ENCODE measurements at places on chromosomes 12 and 14.

DNA sequence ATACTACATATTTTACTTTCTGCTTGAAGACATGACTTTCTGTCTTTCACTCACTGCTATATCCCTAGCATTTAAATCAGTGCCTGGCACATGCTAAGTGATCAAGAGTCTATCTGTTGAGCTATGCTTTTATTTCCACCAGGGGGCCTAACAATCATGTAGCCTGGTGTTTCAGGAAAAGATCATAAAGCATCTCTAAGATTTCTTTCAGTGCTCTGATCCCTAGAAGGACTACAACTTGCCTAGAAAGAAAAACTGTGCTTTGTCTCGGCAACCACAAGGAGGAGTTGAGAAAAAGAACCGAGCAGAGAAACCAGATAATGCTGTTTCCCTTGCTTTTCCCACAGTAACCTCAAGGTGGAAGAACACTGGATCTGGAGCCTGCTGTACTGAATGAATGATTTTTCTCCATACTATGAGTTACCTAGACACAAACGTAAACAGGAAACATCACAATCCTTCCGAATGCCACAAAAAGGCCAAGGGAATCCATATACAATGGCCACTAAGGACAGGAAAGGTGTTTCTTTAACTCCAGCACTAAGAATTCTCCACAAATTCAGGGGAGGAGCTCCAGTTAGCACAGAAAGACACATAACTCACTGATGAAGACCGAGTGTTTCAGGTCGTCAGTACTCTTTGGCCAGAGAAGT is 1.2 kb downstream of the CRY1 start:
- DNase-seq, result peak; percentile 11

DNA sequence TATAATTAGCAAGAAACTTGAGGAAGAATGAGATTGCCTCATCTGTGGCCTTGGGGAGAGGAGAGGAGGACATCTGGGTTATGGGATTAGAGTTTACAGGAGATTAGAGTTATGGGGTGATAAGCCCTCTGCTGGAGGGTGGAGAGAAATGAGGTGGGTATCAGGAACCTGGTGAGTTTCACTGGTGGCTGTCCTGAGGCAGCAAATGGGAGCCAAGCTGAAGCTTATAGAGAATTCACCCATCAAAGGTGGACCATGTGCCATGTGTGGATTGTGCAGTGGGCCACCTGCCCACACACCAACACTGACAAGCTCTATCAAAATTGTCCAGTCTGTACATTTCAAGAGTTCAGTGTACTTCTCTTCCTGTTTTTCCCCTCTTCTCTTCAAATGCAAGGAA is 135.3 kb downstream of the AEBP2 start:
- DNase-seq, result no peak

- peak; percentile 44 for DNase-seq
These were observed 391.2 kb downstream of the RAD51B start for GRCh38 chr14:68210729-68211299.

DNA sequence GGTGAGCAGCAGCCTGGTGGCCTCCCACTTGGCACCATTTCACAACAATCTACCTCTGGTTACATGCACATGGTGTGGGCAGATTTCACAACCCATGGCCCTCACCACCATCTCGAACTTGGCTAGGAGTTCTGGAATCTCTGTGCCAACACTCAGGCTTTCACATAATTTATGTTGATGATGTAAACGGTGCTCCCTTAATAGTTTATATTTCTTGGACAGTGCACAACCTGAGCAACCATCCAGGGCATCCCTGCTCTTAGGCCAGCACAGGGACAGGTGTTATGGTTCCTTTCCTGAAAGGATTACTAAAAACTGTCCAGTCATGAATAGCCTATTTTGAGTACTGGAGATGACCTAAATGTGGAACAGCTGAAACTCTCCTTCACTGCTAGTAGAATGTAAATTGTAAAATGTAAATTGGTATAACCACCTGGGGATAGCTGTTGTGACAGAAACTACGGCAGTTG is 28.6 kb downstream of the ABCB9 start:
- no peak for DNase-seq

Data from stimulated activated CD4-positive, alpha-beta T cell treated with anti-CD3 and anti-CD28 coated beads, Interleukin-2, amount 100 ng/mL, for 4 hours (primary cell).